Activated CD8-positive, alpha-beta memory T cell treated with anti-CD3 and anti-CD28 coated beads for 1 hour (primary cell): ENCODE measurements at places on chromosomes 7 and 10.

GRCh38 chr7:7110706-7111105 is 71.6 kb upstream of the C1GALT1 start:
- DNase-seq, result no peak

GRCh38 chr10:20004087-20004523 is 187.9 kb downstream of the PLXDC2 start:
- DNase-seq, result no peak

- no peak for DNase-seq
Measured at GRCh38 chr10:73995035-73995358, 2.9 kb upstream of the VCL start.

DNA sequence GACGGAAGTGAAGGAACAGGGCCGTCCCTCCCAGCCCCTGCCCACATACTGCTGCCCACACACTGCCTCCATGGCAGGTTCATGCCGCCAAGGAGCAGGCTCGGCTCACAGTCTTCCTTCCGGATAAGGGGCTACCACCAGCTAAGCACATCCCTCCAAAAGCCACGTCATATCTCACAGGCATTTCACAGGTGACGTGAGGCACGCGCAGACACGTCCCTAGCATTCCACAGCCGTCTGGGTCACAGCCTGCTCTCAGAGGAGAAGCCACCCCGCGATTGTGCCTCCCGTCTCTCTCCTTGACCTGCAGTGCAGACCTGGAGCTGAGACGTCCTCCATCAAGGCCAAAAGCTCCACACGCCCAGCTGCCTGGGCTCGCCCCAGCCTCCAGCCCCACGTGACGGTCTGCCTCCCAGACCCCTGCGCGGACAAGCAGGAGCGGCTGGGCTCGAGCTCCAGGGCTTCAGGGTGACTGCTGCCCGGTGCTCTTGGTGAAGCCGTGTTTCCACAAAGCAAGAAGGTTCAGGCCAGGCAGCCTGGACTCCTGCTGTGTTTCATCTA is 114.0 kb downstream of the MAD1L1 start:
- DNase-seq, result no peak

DNA sequence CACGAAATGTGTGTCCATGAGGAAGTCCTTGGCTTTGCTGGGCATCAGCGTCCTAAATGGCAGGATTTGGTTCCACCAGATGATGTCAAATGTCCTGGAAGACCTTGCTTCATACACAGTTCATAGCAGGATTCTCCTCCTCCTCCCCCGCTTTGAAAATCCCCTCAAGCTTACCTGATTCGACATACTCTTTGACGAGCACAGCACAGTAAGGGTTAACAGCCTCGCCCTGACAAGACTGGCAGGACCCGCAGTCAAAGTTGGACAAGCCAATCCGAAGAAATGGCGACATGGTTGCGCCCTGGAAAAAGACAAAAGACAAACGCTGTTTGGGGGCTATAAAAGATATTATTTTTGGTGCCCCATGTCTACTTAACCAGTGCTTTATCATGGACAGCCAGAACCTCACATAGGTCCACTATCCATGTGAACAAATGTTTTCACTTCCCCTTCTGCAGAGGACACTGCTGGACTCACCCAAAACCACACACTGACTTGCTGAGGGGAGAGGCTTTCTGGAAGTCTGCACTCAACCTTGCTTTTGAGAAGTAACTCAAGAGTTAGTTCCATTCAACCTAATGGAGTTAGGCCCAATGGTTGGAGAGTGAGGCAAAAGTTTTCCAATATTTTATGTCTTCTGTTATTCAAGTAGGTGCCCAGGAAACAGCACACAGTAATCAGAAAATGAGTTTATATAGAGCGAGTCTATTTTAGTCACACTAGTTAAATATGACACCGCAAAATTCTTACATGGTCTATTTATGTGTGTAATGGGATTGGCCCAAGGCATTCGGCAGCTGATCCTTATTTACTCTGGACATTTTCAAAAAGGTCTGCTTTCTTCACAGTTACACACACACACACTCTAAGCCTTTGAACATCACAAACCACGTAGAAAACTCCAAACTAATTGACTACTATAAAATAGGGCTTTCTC is 65.0 kb downstream of the PRKCQ start:
- no peak for DNase-seq

- DNase-seq, result no peak
Measured at GRCh38 chr7:146683439-146683838, 566.8 kb downstream of the CNTNAP2 start.

DNA sequence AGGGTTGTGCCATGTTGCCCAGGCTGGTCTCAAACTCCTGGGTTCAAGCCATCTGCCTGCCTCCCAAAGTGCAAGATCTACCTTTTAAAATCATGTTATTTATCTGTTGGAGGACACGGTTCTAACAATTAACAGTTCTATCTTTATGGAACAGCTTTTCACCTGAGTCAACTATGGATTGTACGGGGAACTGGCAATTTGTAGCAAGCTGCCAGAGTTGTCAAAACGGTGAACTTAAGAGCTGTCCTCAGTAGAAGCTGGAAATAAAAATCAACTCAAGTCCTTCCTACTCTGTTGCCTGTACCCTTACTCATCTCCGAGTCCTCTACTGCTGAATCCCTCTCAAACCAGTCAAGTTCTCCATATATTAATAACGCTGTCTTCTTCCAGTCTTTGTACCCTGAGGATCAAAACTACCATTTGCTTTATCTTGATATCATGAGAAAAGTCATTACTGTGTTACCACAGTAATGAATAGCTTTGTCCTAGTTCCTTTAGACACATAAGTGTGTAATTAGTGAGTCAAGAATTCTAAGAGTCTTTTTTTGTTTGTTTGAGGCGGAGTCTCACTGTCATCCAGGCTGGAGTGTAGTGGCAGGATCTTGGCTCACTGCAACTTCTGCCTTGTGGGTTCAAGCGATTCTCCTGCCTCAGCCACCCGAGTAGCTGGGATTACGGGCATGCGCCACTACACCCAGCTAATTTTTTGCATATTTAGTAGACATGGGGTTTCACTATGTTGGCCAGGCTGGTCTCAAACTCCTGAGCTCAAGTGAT is 28.2 kb downstream of the HBP1 start:
- no peak for DNase-seq

- no peak for DNase-seq
Measured at GRCh38 chr7:140223515-140224221, 46.9 kb upstream of the KDM7A start.

DNA sequence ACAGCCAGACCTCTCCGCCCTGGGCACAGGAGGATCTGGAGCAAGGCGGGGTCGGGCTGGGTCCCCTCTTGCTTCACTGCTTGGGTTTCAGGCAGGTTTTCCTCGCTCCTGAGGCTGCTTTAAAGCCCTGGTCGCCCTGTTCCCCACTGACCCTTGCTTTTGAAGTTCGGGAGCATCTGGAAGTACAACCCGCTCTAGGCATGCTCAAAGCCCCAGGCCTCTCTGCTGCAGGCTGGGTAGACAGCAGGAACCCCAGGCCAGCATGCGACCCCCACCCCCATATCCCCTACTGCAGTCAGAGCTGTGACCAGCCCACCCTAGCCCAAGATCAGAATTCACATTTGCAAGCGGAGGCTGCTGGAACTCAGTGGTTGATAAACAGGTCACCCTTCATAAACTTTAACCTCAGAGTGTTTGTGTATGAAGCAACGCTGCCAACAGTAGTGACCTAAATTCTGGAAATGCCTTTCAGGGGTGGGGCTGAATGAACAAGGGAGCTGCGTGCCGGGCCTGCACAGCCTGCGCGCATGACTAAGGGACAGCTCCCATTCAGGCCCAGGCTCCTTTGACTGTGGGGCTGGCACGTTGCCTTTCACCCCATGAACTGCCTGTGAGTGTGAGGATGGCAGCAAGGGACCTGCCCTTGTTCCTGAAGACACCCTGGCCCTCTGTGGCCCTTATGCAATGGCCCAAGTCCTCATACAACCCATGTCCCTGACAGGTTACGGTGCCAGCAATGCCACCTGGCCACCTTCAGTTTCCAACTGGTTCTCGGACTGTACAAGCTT is 52.5 kb downstream of the PROSER2 start:
- DNase-seq, result no peak

DNA sequence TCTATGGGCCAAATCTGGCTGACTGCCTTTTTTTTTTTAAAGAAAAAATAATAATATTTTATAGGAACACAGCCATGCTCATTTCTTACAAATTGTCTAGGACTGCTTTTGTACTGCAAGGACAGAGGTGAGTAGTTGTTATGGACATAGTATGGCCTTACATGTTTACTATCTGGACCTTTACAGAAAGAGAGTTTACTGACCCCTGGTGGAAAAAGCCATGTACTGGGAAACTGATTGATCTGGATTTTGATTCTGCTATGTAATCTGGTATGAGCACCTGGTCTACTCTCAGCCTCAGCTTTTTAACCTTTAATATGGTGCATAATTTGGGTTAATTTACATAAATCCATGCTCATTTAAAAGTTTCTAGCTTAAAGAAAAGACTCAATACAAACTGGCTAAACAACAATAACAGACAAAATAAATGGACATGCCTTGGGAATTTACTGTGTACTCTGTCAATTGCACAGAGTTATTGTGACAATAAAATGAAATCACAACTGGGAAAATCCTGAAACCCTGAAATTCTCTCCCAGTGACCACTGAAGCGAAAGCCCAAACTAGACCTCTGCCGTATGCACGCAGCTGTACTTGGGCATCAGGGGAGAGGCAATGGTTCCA is 260.7 kb downstream of the BMPER start:
- no peak for DNase-seq

GRCh38 chr7:100538348-100538653 is 702 bp upstream of the AGFG2 start:
- DNase-seq, result no peak

- DNase-seq, result no peak
Measured at GRCh38 chr7:95996174-95996573, 223.8 kb downstream of the DYNC1I1 start.

GRCh38 chr7:72444026-72444776 is 32.1 kb upstream of the CALN1 start:
- no peak for DNase-seq

DNA sequence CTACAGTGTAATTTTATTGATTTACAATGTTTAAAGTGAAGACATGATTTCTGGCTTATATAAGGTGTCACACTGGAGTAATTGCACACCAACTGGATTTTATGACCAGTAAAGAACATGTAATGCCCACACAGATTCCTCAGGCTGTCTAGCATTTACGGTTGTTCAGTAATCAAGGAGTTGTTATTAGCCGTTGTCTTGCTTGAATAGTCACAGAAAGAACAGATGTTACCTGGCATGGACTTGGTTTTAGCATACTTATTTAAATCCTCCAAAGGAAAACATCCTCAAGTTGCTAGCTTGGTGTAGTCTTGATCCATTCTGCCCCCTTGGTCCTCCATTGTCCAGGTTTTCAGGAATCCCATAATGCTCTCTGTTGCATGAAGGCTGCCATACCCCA is 65.8 kb downstream of the POU6F2 start:
- no peak for DNase-seq

- DNase-seq, result no peak
Measured at GRCh38 chr10:4456279-4456678, 369.7 kb upstream of the AKR1E2 start.

- no peak for DNase-seq
Measured at GRCh38 chr7:7720193-7720592, 1.8 kb upstream of the RPA3 start.

GRCh38 chr10:61612009-61612408 is 50.7 kb upstream of the CABCOCO1 start:
- no peak for DNase-seq

- no peak for DNase-seq
Measured at GRCh38 chr10:71025535-71025934, 137.2 kb upstream of the PCBD1 start.

GRCh38 chr7:159102681-159103381 is 41.8 kb downstream of the VIPR2 start:
- no peak for DNase-seq

- no peak for DNase-seq
Measured at GRCh38 chr10:968546-969199, 19.6 kb upstream of the GTPBP4 start.

GRCh38 chr7:149261316-149261828 is 624 bp upstream of the ZNF783 start:
- DNase-seq, result no peak

GRCh38 chr7:83055197-83055596 is 107.5 kb downstream of the PCLO start:
- DNase-seq, result no peak

GRCh38 chr7:148014001-148014400 is 576.6 kb upstream of the C7orf33 start:
- no peak for DNase-seq

DNA sequence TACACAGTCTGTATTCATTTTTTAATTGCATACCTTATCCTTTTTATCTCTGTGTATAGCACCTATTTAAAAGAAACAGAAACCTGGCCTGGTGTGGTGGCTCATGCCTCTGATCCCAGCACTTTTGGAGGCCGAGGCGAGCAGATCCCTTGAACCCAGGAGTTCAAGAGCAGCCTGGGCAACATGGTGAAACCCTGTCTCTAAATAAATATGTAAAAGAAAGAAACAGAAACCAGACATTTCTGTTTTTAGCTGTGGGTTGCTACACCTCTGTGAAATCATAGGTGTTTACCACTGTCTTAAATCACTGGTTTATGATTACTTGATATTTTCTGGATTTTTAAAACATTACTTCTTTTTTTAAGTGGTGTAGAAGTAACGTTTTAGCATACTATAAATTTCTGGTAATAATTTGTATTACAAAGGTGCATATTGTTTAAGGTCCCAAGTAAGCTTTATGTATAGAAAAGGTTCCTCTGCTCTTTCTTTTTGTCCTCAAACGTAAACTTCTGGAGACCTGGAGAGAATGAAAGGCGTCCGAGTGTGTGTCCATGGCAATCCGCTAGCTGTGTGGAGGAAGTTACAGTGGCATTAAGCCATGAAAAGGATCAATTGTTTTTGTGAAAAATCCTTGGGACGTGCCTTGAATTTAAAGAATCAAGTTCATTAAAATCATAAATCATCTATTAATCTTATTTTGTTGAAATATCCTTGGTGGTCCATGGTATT is 41.1 kb downstream of the PTPRZ1 start:
- DNase-seq, result no peak

GRCh38 chr7:128235471-128235870 is 5.6 kb upstream of the LEP start:
- DNase-seq, result no peak

DNA sequence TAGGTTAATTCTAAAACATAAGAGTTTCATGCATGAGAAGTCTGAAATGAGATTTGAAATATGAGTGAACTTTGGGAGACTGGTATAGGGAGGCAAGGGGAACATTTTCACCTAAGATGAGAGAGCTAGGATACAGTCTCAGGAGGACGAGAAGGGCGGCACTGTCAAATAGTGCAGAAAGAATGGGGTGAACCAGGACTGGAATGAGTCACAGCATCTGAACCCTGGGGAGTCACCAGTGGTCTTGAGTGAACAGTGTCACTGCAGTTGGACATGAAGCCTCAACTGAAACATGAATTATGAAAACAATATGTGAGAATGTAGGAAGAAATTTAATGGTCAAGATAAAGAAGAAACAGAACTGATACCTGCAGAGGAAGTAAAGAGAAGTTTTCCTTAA is 33.8 kb downstream of the GNG11 start:
- DNase-seq, result no peak

GRCh38 chr10:98556061-98556460 is 109.3 kb upstream of the HPS1 start:
- DNase-seq, result no peak

- no peak for DNase-seq
Measured at GRCh38 chr7:64045301-64046040, at the start of gene ZNF727. TSS of gene ZNF727 (plus strand) at chr7:64045434. CDS start at chr7:64045622, 188 bp downstream.

GRCh38 chr10:43785252-43785651 is 136.6 kb upstream of the ZNF32 start:
- no peak for DNase-seq

- DNase-seq, result no peak
Measured at GRCh38 chr10:113869789-113870188, 15.3 kb downstream of the NHLRC2 start.

GRCh38 chr10:78079411-78079810 is 45.7 kb downstream of the RPS24 start:
- no peak for DNase-seq

GRCh38 chr10:86070278-86070677 is 296.3 kb downstream of the GRID1 start:
- no peak for DNase-seq
